Mesenteric fat pad (tissue), 1 donor: ENCODE measurements at places on chromosomes 11 and 22. TPM values are rescaled to one million over a fixed set of nuclear protein-coding genes. Genes with fewer than 3 reads are reported as not detected.

DNA sequence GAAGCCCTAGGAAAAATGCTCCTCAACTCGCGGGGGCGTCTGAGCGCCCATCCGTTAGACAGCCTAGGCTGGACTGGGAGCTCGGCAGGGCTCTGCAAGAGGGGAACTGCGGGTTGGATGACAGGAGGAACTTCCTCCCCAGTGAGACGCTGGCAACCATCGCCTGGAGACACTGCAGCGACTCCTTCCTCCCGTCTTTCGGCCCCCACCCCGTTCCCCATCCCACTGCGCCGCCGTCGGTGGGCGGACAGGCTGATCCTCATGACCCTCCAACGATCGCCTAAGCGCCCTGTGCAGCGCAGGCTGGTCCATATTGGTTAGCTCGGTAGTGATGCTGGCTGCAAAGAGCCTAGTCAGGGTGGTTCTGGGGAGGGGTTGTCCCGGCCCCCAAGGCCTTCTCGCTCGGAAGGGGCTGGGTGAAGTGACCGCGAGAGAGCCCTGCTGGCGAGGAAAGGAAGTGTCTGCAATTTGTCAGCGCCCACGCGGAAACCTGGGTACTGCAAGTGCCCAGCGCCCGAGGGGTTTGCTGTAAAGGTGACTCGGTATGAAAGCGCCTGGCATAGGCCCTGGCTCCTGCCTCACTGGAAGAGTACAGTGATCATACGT lies 638 bp downstream of the NRGN start:
- no peak for DNase-seq

- DNase-seq, result no peak
These were observed 95.3 kb downstream of the NTM start for GRCh38 chr11:131465746-131466145.

- DNase-seq, result no peak
These were observed 15.2 kb downstream of the SBF1 start for GRCh38 chr22:50459496-50460140.

DNA sequence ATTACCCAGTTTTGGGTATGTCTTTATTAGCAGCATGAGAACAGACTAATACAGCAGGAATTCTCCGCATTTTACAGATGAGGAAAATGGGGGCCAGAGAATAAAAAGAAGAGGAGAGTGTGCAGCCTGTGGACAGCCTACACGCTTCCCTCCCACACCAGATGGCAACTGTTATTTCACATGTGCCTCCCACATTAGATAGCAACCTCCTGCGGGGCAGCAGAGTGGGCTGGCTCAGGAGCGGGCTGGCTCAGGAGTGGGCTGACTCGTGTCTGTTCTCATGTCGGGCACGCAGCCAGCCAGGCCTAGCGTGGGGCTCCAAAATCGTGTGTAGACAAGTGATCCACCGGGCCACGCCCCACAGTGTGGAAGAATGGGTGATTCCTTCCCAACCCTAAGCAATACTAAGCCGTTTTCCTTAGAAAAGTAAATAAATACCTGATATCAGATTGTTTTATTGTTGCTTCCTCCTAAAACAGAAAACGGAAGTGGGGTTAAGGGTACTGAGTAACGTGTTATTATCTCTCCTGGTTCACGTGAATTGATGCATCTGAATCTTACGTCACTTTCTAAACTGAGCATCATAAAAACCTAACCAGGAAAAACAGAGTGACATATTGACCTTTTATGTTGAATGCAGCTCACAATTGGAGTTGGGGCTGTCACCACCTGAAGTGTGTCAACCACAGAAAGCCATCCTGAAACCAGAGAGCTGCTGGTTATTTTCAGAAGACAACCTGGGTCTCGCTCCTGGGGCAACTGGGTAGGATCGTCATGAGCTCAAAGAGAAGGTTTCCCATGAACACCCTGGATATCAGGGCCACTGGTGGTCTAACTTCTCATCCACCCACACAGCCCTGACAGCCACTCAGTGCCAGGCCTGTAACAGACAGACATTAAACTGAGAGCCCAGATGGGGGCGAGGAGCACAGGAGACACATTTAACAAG lies 3.3 kb downstream of the TTLL1 start:
- no peak for DNase-seq

- DNase-seq, result no peak
These were observed 41.5 kb upstream of the CCND1 start for GRCh38 chr11:69599502-69599901.

GRCh38 chr11:2518983-2519340 lies 74.2 kb downstream of the KCNQ1 start:
- DNase-seq, result peak; percentile 86

DNA sequence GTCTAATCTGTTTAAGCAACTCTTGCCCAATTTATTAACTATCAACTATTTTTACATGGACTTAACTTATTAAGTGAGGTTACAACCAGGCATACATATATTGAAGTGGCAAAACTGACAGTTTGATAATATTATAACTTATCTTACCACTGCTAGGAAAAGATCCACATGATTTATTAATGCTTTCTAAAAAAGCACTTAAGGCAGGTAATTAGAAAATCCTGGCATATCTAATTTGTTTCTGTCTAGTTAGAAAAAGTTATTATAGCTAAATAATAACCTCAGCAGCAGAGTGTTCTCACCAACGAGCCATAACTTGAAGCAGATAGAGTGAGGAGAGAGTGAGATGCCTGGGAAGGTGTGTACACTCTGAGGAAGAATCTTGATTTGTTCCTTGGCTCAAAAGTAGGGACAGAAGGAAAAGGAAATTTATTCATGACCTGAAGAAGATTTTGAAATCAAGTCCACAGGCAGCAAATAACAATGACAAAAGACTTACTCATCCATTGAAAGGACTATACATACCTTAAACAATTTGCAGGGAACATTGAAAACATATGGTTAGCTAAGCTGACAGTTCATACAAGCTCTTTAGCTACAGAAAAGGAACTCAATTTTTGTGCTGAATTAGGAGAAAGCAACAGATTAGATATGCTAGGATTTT lies 7.1 kb upstream of the MUC15 start:
- no peak for DNase-seq

DNA sequence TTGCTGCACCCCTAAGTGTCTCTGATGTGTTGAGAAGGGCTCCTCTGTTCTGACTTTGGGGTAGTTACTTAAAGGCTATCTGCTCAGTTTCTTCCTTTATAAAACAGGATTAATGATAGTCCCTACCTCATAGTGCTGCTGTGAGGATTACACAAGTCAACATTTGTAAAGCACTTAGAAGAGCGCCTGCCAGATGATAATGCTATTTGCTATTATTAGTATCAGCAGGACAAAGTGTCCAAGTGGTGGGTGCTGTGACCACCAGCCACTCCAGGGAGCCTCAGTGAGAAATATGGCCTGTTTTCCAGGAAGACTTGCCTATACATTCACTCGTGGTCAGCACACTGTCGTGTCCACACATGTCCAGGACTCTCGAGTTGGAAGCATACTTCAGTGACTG lies 16.2 kb downstream of the POU2F3 start:
- no peak for DNase-seq

DNA sequence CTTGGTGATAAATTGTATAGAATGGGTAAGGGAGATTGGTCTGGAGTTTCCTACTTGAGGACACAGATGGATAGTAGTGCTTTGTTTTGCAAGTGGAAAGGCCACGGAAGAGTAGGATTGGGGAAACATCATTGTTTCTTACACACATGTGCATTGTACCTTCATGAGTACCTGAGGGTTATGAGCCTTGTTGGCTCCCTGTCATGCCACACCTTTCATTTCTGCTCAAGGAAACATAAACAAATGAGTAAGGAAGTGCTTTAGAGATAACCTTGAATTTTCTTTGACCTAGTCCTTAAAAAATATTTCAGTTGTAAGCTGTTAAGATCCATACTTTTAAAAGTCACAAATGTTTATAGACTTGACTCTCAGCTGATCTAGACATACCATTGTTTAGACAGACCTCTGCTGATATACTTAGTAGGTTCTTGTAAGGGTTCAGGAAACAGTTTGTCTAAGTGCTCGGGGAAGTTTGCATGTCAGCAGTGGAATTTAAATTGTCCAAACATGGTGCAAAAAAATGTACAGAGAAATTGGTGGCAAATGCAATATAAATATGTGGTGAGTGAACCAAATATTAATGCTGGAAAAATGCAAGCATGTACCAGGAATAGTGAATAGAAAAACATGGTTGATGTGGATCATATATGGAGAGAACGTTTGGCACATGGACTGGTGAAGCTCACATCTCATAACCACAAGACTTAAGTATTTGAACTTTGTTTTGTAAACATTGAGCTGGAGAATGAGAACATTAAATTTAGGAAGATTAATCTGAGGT lies 40.9 kb downstream of the GAS2 start:
- DNase-seq, result no peak

- no peak for DNase-seq
These were observed 59.1 kb downstream of the PACSIN2 start for GRCh38 chr22:42955848-42956247.

DNA sequence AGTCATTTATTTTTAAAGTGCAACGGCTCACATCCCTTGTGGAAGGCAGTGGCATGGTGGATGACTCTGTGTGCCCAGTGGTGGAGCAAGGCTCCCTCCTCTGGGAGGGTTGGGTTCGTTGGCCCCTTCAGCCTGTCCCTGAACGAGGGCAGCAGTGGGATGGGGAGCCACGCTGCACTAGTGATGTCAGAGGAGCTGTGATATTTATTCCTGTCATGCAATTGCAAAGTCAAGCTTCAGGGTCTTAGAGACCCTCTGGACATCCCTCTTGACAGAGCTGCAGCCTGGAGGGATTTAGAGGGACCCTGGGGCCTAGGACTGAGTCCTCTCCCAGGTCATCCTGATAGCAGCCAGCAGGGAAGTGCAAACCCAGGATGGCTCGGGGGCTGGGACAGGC lies 78.2 kb upstream of the NARS2 start:
- DNase-seq, result no peak

The OR8G1 gene
- total RNA-seq, result not detected

The MS4A14 gene
- total RNA-seq, result 3.6 TPM

The CEP126 gene
- total RNA-seq, result 6.5 TPM

The DDI1 gene
- total RNA-seq, result not detected

The SLC22A8 gene
- total RNA-seq, result not detected

The ENTHD1 gene
- total RNA-seq, result not detected

The OR2AG2 gene
- total RNA-seq, result 0.06 TPM

The FIBIN gene
- 2.6 TPM for total RNA-seq

The LRRC55 gene
- not detected for total RNA-seq
